ENCODE measurements at places on chromosomes 6 and 20.
A peak's percentile ranks its signal among the peaks of the same experiment; 100 is the strongest.

DNA sequence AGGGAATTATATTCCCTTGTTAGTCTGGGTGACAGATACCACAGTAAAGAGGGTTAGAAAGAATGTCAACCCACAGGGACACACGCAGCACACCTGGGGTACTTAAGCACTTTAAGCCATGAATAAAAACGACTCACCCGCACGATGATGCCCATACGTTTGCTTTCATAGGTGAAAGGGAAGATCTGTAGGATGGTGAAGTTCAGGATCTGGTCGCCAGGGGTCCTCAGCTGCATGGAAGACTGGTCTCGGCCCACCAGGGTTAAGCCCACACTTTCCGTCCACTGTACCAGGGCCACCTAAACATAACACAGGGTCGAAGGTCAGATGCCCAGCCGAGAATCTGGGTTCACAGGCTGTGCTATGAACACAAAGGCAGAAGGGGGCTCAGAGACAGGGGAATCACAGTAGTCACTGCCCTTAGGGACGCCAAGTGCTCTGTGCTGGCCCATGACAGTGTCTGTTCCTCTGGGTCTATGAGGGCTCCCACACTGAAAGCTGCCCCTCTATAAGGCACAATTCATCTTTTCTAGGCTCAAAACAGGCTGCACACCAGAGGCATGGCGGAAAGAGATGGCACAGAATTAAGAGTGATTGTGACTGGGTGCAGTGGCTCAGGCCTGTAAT, 96.8 kb upstream of the NFATC2 start:
- DNase-seq: peak; percentile 73

DNA sequence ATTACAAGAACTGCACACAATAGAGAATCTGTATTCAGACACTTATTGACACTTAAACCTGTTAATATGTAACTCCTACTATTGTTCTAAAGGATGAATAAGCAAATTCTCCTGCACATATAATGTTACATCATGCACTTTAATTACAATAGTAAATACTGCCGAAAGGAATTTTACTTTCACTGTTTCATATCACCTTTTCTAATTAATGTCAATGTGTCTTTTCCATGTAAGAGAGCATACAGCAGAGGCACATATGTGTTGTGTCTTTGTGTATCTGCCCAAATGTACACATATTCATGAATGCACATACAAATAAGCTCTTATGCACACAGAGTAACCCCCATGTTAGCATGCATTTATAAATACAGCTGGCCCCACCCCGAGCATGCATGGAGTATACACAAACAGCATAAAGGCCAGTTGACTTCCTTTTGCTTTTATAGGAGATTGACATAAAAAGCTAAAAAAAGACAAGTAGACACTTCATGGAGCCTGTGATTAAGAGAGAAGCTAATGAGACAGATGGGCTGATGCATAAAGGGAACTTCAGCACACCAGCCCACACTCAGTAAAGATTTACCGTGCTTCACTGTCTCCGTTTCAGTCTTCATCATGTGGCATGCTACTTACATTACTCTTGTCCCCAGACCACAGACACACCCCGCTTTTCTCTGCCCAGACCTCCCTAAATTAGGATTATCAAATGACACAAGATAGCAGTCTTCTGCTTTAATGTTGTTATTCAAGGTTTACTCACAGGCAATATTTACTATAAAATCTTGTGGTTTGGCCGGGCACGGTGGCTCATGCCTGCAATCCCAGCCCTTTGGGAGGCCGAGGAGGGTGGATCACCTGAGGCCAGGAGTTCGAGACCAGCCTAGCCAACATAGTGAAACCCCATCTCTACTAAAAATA, 184.6 kb downstream of the ATXN1 start:
- DNase-seq: no peak

- no peak for DNase-seq
These were observed 12.4 kb downstream of the C20orf96 start for GRCh38 chr20:278181-278580.

DNA sequence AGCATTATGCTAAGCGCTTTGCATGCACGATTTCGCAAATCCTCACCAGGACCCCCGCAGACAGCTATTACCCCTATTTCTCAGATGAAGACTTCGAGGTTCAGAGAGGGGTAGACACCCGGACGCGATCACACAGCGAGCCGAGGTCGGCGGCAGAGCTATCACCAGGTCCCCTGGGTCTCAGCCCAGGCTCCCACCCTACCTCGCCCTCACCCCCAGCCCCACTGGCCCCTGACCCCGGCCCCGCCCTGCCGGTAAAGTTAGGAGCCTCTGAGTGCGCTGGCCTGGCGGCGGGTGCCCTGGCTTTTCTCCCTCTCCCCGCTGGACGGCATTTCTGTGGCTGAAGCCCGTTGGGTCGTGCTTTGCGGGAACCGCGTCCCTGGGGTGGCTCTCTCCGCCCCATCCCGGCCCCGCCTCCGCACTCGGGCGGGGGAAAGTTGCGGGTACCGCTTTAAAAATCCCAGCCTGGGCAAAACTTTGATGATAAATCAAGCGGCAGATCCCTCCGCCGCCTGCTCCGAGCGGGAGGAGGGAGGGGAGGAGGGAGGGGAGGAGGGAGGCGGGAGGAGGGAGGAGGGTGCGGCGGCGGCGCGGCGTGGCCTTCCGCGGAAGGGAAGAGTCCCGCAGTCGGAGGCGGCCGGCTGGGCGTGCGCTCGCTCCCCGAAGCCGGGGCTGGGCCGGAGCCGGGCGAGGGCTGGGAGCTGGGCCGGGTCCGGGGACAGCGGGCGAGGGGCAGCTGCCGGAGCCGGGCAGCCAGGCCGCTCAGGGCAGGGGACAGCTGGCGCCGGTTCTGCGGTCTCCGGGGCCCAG, at the start of gene VSTM2L:
Gene VSTM2L (plus strand): TSS at position 624 of the 810 bp plus-strand sequence. CDS start 224 bp downstream, outside the sequence.
- DNase-seq: no peak

DNA sequence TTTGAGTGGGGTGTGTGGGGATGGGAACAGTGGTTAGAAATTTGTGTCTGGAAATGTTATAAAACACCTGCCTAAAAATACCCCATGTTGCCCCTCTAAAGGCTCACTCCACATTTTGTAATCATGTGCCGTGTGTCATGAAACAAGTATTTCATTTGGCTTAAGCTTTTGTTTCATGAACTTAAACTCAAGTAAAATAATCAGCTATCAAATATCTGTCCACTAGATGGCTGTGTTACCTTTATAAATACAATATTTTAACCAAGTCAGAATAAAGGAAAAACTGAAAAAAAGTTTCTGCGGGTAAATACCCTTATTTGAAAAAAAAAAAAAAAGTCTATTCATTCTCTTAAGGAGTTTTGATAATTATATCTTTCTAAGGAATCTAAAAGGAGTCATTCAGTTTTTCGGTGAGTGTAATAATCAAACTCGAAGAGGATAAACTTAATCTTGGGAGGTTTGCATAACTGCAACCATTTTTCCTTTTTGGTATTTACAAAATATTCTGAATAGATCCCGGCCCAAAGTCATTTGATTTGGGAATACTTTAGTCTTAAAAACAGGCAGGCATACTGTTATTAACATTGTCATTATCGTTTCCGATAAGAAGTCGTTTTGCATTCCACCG, 29.9 kb upstream of the MTRF1L start:
- DNase-seq: peak; percentile 13

- no peak for DNase-seq
These were observed 25.5 kb upstream of the PRL start for GRCh38 chr6:22322103-22323030.

DNA sequence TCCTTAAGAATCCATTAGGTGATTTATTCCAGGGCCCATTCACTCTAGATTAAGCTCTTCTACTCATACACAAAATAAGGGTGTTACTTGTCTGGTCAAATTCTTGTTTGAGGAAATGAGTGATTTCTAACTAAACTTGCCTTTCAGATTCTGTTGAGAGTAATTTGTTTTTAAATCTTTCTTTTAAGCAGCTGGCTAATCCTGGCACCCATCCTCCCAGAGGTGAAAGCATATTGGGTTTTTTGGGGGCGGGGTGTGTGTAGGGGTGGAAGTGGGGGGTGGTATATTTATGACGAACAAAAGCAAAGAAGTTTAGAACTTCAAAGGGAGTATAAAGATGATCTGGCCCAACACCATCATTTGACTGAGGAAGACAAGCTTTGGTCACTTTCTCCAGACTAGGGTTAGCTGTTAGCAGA, 94.7 kb downstream of the RTN4IP1 start:
- DNase-seq: no peak

- no peak for DNase-seq
These were observed 232.9 kb downstream of the SYNE1 start for GRCh38 chr6:152404086-152404857.

- no peak for DNase-seq
These were observed 1.6 kb downstream of the TMEM14A start for GRCh38 chr6:52672412-52673025.

DNA sequence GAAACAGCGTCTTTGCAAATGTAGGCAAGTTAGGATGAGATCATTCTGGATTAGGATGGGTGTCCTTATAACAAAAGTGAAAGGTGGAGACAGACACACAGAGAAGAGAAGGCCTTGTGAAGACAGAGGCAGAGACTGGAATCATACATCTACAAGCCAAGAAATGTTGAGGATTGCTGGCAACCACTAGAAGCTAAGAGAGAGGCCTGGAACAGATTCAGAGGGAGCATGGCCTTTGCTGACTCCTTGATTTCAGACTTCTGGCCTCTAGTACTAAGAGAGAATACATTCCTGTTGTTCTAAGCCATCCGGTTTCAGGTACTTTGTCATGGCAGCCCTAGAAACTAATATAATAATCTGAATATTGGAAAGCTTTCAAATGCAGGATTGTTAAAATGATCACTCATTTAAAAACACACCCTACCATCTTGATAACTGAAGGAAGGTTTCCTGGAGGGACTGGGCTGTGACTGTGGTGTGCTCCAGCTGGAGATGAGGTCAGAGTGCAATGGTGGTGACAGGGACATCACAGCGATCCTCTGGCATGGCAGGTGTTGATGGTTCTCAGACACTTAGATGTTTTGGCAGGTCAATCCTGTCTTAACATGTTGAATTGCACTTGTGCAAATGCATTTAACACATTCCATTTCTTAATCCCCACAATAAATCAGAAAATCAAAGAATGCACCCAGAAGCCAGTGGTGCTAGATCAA, 25.1 kb downstream of the CD83 start:
- DNase-seq: no peak

DNA sequence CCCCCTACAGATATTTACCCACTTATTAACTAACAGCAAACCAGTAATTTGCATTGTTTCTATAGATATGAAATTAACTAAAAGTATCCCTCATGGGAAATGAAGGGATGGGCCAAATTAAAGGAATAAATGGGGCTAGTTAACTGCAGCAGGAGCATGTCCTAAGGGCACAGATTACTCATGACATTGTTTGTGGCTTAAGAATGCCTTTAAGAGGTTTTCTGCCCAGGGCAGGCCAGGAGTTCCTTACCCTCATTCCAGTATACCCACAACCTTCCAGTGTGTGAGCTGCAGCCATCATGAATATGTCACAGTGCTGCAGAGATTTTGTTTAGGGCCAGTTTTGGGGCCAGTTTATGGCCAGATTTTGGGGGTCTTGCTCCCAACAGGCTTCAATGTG, 1101.9 kb downstream of the PRIM2 start:
- DNase-seq: no peak

DNA sequence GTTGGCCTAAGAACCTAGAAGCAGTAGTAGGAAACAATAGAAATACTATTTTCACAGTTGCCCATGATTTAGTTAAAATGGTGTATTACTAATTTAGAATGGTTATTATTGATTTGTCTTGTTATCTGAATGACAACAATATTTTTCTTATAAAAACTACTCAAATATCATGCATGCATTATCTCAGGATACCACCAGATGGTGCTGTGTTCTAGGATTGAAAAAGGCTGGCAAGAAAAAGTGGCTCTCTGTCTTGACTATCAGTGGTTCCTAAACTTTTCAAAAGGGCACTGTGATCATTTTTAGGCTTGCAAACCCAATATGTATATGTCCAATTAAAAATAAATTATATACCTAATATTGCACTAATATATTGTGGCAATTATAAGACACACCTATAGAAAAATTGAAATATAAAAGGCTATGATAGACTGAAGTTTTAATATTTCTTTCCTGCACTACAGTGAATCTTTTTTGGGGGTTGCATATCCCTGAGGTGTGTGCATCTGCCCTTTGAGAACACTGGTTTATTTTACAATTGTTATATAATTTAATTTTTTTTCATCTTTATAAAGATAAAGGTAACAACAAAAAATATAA, 131.7 kb upstream of the MLIP start:
- DNase-seq: peak; percentile 31

DNA sequence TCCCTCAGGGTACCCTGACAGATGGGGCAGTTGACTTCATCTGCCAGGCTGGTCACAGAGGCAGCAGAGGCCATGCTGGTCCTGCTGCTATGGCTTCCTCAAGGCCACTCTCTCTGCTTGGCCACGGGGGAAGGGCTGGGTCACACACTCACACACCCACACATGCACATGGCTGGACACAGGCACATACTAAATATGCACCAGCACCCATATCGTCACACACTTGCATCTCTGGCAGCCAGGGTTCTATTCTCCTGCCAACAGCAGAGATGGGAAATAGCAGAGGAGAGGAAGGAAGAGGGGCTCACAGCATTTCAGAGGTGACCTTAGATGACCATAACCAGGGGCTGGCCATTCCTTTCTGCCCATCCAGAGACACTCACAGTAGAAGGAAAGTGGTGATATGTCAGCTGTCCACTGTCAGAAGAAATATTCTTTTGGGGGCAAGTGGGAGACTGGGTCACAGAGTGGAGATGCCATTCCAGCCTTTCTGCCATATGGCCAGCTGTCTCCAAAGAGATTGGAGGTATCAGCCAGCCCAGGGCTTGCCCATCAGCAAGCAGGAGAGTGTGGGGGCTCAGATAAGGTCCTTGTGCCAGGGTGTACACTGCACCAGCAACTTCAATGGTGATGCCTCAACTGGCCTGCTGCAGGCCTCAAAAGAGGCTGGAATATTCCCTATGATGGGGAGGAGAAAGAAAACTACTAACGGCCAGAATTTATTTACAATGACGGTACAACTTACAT, at the start of gene TRIM10:
Gene TRIM10 (minus strand): TSS at position 427 of the 747 bp plus-strand sequence. CDS start 353 bp downstream, at position 74.
- no peak for DNase-seq

- peak; percentile 74 for DNase-seq
These were observed 16.8 kb upstream of the ARFGEF2 start for GRCh38 chr20:48904566-48905296.

DNA sequence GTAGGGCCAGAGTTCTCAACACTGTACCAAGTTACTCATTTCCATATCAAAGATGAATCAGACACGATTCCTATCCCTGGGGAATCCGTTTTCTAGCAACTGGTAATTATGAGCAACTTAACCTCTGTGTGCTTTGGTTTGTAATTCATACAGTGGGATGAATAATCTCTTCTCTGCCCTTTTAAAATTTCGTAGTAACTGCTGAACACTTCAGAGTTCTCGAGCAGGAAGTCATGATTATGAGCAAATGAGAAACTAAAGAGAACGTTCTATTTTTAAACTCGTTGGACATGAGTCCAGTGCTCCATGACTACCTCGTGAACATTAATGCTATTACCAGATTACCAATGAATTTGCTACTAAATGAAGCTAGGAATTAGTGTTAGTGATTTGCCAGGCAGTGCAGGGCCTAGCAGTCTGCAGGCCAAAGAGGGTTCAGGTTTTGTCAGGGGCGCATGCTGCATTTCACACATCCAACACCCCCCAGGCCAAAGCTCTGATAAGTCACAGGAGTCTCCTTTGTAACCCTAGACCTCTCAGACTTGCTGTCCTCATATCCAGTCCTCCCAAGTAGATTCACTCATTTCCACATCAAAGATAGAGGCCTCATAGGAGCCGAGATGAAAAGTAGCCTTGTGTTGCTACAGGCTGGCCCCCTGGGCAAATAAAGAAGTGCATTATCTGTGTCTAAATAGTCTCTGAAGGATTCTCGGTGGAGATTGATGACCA, 45.8 kb upstream of the VSTM2L start:
- no peak for DNase-seq

- DNase-seq: no peak
These were observed 2.2 kb downstream of the LEMD2 start for GRCh38 chr6:33786736-33787135.

GRCh38 chr6:80528115-80528514, 421.6 kb downstream of the BCKDHB start:
- DNase-seq: no peak

All from SK-N-DZ (cell line).